Psoas muscle (tissue), 8 donors: ENCODE measurements at places on chromosomes 4 and X. TPM values are rescaled to one million over a fixed set of nuclear protein-coding genes. Genes with fewer than 3 reads are reported as not detected.

DNA sequence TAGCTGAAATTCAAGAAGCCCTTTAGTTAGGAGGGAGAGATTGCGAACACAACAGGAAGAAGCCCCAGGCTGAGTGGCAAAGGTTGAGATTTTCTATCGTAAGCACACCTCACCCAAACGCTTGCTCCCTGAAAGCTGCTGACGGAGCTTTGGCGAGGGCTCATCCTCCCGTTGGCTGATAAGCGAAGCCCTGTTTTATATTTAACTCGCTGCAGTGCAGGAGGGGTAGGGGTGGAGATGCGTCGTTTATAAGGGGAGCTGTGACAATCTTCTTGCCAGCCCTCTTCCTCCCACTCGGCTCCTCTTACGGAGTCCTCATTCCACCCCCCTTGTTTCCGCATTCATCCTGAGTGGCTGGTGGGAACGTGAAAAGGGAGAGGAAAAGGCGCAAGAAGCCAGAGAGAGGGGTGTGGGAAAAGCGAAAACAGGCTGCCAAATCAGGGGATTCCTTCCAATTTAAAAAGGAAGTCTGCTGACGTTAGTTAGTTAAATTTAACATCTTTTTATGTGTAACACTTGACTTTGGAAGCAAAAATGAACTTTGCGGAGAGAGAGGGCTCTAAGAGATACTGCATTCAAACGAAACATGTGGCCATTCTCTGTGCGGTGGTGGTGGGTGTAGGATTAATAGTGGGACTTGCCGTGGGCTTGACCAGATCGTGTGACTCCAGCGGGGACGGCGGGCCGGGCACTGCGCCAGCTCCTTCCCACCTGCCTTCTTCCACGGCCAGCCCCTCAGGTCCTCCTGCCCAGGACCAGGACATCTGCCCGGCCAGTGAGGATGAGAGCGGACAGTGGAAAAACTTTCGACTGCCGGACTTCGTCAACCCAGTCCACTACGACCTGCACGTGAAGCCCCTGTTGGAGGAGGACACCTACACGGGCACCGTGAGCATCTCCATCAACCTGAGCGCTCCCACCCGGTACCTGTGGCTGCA lies at the start of gene ENPEP:
ENPEP (plus strand) TSS at position 275 of the 938 bp plus-strand sequence; CDS start at position 535, 260 bp downstream.
- peak within 1 kb of the TSS; percentile 67 for H3K27ac ChIP-seq
- DNase-seq = peak; percentile 29
- no peaks in the 10 kb centered on the region for H3K27me3 ChIP-seq
- peak within 1 kb of the TSS; percentile 68 for H3K4me3 ChIP-seq

DNA sequence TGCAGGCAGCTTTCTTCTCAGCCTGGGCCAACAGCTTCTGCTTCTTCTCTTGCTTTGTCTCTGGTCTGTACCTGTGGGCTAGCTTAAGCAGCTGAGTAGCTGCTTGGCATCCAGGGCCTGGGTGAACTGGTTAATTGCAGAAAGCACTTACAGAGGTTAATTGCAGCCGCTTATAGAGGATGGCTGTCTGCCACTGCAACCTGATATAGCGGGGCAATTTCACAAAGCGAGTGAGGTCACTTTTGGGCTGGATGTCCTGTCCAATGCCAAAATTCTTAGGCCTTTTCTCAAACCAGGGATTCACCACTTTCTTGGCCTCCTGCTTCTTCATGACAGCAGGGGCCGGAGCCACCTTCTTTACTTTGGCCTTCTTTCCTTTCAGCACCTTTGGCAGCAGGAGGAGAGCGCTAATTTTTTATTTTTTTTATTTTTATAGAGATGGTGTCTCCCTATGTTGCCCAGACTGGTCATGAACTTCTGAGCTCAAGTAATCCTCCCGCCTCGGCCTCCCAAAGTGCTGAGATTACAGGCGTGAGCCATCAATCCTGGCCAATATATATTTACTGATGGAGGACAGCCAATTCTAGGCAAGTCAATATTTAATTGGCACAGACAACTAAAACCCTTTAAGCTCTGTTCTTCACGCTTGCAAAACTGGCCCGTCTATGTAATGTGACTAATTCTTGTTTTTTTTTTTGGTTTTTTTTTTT lies 61.0 kb downstream of the ENOPH1 start:
- no peaks in the 10 kb centered on the region for H3K27me3 ChIP-seq
- no peak for DNase-seq
- H3K27ac ChIP-seq = no peak overlapping the region

- no peaks in the 10 kb centered on the region for H3K27me3 ChIP-seq
- no peak overlapping the region for H3K27ac ChIP-seq
- no peak for DNase-seq
- no peaks in the 10 kb centered on the region for H3K4me1 ChIP-seq
Measured at GRCh38 chrX:86121916-86122315, 26.3 kb upstream of the DACH2 start.

DNA sequence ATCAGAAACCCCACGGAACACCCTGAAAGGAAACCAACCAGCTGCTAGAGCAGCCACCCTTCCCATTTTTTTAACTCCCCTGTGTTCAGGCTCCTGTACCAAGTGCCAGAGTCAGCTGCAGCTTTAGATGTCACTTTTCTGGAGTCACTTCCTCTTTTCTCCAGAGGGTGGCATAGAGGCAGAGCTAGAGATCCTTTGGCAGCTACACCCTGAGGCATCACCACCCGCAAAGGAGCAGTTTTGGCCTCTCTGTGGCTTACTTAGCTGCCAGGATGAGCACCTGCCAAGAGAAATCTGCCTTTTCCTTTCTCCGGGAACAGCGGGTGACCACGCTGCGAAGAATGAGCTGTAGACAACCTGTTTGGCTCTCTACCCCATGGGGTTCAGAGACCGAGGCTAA lies 58.0 kb upstream of the CHRDL1 start:
- peak; percentile 35 for DNase-seq
- H3K27ac ChIP-seq = no peak overlapping the region
- no peaks in the 10 kb centered on the region for H3K4me1 ChIP-seq
- H3K36me3 ChIP-seq = no peaks in the 10 kb centered on the region

- peaks cover 90% of the 10 kb centered on the region for H3K36me3 ChIP-seq
- no peak for DNase-seq
- no peaks in the 10 kb centered on the region for H3K27me3 ChIP-seq
- H3K4me1 ChIP-seq = no peaks in the 10 kb centered on the region
- no peak overlapping the region for H3K4me3 ChIP-seq
- no peak overlapping the region for H3K27ac ChIP-seq
Measured at GRCh38 chr4:2688697-2689096, 67.4 kb downstream of the TNIP2 start.

- H3K4me1 ChIP-seq = peaks cover 19% of the 10 kb centered on the region
- DNase-seq = no peak
- peaks cover 97% of the 10 kb centered on the region for H3K36me3 ChIP-seq
- no peaks in the 10 kb centered on the region for H3K27me3 ChIP-seq
- no peak overlapping the region for H3K4me3 ChIP-seq
Measured at GRCh38 chr4:88745581-88746163, 48.0 kb upstream of the NAP1L5 start.

- no peaks in the 10 kb centered on the region for H3K27me3 ChIP-seq
- H3K4me3 ChIP-seq = no peak overlapping the region
- DNase-seq = no peak
- no peaks in the 10 kb centered on the region for H3K36me3 ChIP-seq
Measured at GRCh38 chrX:12139934-12140611, 1.8 kb downstream of the FRMPD4 start.

- no peaks in the 10 kb centered on the region for H3K27me3 ChIP-seq
- peak overlapping the region; percentile 65 for H3K27ac ChIP-seq
- no peak overlapping the region for H3K4me3 ChIP-seq
Measured at GRCh38 chr4:101651778-101652177, 138.8 kb upstream of the BANK1 start.

DNA sequence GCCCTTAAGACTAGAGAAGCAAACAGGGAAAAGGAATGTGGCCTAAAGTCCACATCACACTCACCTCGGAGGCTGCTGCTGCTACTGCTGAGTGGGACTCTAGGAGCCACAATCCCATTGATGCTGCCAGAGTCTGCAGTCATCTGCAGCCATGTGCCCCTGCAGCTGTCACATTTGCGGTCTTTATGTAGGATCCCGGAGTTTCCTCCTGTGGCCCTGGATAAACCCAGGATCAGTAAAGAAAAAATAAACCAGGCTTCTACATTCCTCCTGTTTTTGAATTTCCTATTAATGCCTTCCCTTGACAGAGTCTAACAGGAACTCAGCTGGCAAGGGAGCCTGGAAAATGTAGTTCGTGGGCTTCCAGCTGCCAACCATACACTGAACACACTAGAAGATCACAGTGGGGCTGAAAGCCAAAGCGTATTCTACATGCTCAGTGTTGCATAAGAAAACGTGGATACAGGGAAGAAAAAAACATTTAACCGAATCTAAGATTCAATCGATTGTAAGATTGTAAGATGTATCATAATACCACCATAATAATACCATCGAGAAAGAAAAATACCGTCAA lies 10.3 kb upstream of the PHEX start:
- no peak overlapping the region for H3K4me3 ChIP-seq
- DNase-seq = no peak
- H3K36me3 ChIP-seq = no peaks in the 10 kb centered on the region

GRCh38 chrX:95950679-95951078 lies 734.0 kb upstream of the DIAPH2 start:
- peaks cover 3% of the 10 kb centered on the region for H3K27me3 ChIP-seq
- H3K27ac ChIP-seq = no peak overlapping the region
- H3K4me3 ChIP-seq = no peak overlapping the region

- no peak overlapping the region for H3K4me3 ChIP-seq
- DNase-seq = no peak
Measured at GRCh38 chr4:57710053-57710452, 599.9 kb upstream of the IGFBP7 start.

- no peaks in the 10 kb centered on the region for H3K27me3 ChIP-seq
- H3K27ac ChIP-seq = no peak overlapping the region
- H3K4me3 ChIP-seq = no peak overlapping the region
- no peaks in the 10 kb centered on the region for H3K4me1 ChIP-seq
- no peak for DNase-seq
Measured at GRCh38 chr4:139863531-139863930, 197.9 kb downstream of the MGST2 start.

GRCh38 chr4:132587626-132588025 lies 561.5 kb upstream of the PCDH10 start:
- no peaks in the 10 kb centered on the region for H3K4me1 ChIP-seq
- no peak overlapping the region for H3K4me3 ChIP-seq
- H3K36me3 ChIP-seq = no peaks in the 10 kb centered on the region
- DNase-seq = no peak
- no peak overlapping the region for H3K27ac ChIP-seq

- no peak overlapping the region for H3K27ac ChIP-seq
- no peaks in the 10 kb centered on the region for H3K27me3 ChIP-seq
- no peak overlapping the region for H3K4me3 ChIP-seq
- no peak for DNase-seq
- no peaks in the 10 kb centered on the region for H3K4me1 ChIP-seq
- H3K36me3 ChIP-seq = no peaks in the 10 kb centered on the region
Measured at GRCh38 chrX:10387011-10387410, 230.2 kb downstream of the CLCN4 start.

- no peaks in the 10 kb centered on the region for H3K36me3 ChIP-seq
- H3K4me3 ChIP-seq = peak overlapping the region; percentile 24
- DNase-seq = no peak
Measured at GRCh38 chr4:176189891-176190795, 5.2 kb downstream of the SPATA4 start.

DNA sequence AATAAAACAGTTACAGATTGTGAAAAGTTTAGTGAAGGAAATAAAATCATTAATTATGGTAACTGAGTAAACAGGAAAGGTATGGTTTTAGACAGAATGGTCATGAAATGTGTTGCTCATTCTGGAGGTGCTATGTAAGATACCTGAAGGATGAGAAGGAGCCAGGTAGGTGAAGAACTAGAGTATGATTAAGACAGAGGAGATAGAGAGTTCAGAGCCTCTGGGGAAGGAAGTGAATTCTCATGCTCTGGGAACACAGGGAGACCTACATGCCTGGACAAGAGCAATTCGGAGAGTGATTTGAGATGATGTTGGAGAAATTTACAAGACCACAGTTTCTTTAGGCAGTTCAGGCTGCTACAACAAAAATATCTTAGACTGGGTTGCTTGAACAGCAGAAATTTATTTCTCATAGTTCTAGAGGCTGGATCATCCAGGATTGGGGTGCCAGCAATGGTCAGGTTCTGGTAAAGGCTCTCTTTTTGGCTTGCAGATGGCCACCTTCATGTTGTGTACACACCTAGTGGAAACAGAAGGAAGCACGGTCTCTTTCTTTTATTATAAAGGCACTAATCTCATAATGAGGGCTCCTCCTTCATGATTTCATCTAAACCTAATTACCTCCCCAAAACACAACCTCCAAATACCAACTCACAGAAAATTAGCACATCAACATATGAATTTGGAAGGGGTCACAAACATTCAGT lies 1416.1 kb downstream of the PCDH7 start:
- H3K27ac ChIP-seq = no peak overlapping the region
- H3K4me3 ChIP-seq = no peak overlapping the region
- no peaks in the 10 kb centered on the region for H3K4me1 ChIP-seq
- no peaks in the 10 kb centered on the region for H3K27me3 ChIP-seq

DNA sequence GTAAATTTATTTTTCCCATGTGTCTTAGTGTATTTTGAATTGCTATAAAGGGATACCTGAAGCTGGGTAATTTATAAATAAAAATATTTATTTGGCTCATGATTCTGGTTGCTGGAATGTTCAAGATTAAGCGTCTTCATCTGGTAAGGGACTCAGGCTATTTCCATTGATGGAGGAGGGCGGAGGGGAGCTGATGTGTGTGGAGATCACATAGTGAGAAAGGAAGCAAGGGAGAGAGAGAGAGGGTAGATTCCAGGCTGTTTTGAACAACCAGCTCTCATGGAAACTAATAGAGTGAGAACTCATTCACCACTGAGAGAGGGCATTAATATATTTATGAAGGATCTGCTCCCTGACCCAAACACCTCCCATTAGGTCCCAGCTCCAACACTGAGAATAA lies 39.6 kb upstream of the ADGRL3 start:
- H3K36me3 ChIP-seq = no peaks in the 10 kb centered on the region
- H3K4me3 ChIP-seq = no peak overlapping the region
- H3K4me1 ChIP-seq = no peaks in the 10 kb centered on the region
- DNase-seq = no peak

GRCh38 chrX:85111347-85111746 lies 107.7 kb downstream of the APOOL start:
- H3K36me3 ChIP-seq = no peaks in the 10 kb centered on the region
- DNase-seq = no peak
- H3K27ac ChIP-seq = no peak overlapping the region
- no peaks in the 10 kb centered on the region for H3K27me3 ChIP-seq
- H3K4me3 ChIP-seq = no peak overlapping the region

GRCh38 chr4:173018446-173018845 lies 150.2 kb upstream of the GALNT7 start:
- no peaks in the 10 kb centered on the region for H3K4me1 ChIP-seq
- H3K36me3 ChIP-seq = no peaks in the 10 kb centered on the region
- H3K27ac ChIP-seq = no peak overlapping the region
- no peak overlapping the region for H3K4me3 ChIP-seq
- no peaks in the 10 kb centered on the region for H3K27me3 ChIP-seq
- DNase-seq = no peak

Gene FAM184B
- total RNA-seq = 0.28 TPM

Gene DUSP21
- not detected for total RNA-seq

Gene SCRG1
- total RNA-seq = not detected

Gene SMARCA1
- total RNA-seq = 29.3 TPM

Gene PCDH18
- 8.8 TPM for total RNA-seq

Gene NEXMIF
- total RNA-seq = 0.08 TPM

Gene RTL9
- 0.07 TPM for total RNA-seq

Gene TLR3
- total RNA-seq = 1.5 TPM
